Activated T-helper 17 cell treated with anti-CD3 and anti-CD28 coated beads, Interleukin-2, amount 50 U/mL, for 72 hours (primary cell): ENCODE measurements at places on chromosomes 3 and 15. TPM values are rescaled to one million over a fixed set of nuclear protein-coding genes. Genes with fewer than 3 reads are reported as not detected.
A peak's percentile ranks its signal among the peaks of the same experiment; 100 is the strongest.

- no peak for ATAC-seq
Measured at GRCh38 chr3:124383846-124384466, 346.3 kb upstream of the UMPS start.

- ATAC-seq, result peak; percentile 79
Measured at GRCh38 chr15:62164396-62165103, 535 bp downstream of the C2CD4B start.

DNA sequence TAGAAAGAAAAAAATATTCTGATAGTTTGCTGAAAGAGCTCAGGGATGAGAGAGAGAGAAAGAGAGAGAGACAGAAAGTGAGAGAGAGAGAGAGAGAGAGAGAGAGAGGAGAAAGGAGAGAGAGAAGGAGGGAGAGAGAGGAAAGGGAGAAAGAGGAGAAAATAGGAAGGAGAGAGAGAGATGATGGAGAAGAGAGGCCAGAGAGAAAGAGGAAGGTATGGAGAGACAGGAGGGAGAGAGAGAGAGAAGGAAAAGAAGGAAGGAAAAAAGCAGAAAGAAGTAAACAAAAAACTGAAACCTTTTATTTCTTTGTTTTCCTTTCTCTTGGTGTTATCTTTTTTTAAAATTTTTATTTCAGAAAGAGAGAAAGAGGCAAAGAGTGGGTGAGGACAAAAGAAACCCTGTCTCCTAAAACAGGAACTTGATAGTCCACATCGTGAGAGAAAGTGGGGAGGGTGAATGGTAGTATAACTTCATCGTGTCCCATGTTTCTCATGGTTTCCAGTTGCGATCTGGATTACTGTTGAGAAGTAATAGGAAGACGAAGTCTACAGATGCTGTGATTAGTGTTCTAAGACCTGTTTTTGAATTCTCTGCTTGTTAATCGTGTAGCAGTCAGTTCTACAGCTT lies 279.7 kb downstream of the LPP start:
- no peak for ATAC-seq

DNA sequence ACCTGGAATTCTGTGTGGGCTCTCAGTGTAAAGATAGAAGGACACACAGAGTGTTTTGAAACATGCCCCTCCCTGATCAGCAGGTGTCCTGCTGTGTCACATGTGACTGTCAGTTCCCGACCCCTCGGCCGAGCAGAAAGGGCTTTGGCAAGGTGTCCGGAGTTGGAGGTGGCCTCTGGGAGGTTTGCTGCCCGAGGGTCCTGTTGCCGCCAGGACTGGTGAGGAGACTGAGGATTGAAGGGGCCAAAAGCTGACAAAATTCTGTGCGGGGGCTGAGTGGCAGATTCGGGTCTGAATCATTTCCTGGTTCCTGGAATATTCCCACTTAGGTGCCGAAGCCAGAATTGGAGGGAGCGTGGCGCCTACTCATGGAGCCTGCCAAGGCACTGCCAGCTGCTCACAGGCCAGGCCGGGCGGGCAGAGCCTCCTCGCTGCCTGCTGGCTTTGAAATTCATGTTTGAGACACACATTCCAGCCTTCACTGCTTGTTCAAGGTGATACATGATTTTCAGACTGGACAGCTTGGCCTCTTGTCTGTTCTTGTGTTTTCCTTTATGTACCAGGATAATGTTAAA lies 83.8 kb downstream of the APBA2 start:
- no peak for ATAC-seq

PLA2G4D gene
- 0.09 TPM for total RNA-seq

- ATAC-seq, result peak; percentile 19
Measured at GRCh38 chr3:98331329-98331728, 22.3 kb upstream of the OR5K4 start.

DNA sequence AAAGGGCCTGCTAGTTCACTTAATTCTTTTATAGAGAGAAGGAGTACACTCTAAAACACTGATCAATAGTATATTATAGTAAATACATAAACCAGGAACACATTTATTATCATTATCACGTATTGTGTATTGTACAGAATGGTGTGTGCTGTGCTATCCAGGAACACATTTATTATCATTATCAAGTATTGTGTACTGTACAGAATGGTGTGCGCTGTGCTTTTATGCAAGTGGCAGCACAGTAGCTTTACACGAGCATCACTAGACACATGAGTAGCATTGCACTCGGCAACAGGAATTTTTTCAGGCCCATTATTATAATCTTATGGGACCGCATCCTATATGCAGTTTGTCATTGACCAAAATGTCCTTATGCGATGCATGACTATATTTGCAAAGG lies 20.9 kb upstream of the MUC20 start:
- no peak for ATAC-seq

GRCh38 chr15:71170163-71170562 lies 54.9 kb downstream of the THSD4 start:
- no peak for ATAC-seq

HMCES gene
- 52.5 TPM for total RNA-seq

RASL12 gene
- total RNA-seq, result not detected

GRCh38 chr15:53693729-53694475 lies 65.6 kb downstream of the WDR72 start:
- no peak for ATAC-seq

DNA sequence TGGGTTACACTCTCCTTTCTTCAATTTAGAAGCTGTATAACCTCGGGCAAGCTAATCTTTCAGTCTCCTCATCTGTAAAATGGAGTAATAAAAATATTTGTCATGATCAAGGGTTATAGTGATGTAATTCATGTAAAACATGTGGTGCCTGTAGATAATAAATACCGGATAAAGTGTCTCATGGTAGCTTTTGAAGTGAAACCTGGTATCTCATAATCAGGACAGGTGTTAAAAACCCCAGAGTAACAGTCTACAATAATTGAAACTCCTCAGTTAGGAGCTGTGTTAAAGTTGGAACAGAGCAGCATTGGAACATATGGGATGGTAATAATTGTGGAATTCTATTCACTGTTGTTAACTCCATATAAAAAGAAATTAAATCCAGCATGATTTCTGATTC lies 884 bp upstream of the KNL1 start:
- no peak for ATAC-seq

DPH6 gene
- total RNA-seq, result 3.9 TPM

DNA sequence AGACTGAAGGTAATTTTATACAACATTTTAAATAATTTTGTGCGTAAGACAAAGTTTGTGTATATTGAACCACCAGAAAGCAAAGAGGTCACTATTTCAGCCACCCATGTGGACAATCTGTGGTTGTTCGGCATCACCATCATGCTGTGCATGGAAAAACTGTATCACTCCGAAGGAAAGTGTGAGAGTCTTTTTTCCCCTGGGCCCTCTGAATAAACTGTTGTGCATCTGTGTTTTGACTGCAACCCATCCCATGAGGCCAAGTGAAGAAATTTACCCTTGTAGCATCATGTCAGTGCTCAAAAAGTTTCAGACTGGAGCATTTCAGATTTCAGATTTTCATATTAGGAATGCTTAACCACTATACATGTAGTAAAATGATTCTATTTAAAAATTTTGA lies 85.3 kb downstream of the IMPG2 start:
- ATAC-seq, result no peak

PARL gene
- 97.6 TPM for total RNA-seq

GRCh38 chr15:100186366-100186765 lies 155.4 kb downstream of the ADAMTS17 start:
- ATAC-seq, result no peak

GRCh38 chr15:42129364-42129763 lies 27.1 kb downstream of the PLA2G4F start:
- no peak for ATAC-seq

DNA sequence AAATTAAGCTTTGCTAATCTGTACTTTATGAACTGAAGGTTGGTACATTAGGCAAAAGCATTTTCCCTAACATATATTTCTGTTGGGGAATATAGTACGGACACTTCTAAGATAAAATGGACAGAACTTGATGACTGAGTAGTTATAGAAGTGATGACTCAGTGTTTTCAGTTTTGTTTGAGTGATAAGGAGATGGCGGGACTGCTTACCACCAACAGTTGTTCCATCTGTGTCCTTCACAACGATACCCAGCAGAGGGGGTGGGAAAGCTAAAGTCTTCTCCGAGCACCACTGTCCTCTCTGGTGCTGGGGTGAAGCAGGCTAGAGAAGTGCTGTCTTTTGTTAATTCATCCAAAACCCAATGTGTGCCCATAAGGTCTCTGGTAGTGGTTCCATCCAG lies 195.8 kb downstream of the CD47 start:
- ATAC-seq, result peak; percentile 69

DNA sequence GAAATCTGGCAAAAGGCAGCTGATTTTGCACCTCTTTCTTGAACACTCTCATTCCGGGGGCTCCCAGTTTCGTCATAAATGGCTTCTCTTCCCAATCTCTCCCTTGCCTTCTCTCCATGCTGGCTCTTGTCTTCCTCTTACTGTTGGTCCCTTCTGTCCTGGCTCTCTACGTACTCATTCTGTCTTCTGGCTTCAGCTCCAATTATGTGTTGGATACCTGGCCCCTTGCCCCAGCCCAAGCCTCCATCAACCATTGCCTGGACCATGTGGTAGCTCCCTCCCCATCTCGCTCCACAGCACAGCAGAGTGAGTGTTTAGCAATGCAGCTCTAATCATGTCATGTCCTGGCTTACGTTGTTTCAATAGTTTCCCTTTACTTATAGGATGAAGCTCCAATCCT lies 21.7 kb upstream of the KY start:
- no peak for ATAC-seq

GRCh38 chr3:15042936-15043335 lies 22.2 kb downstream of the MRPS25 start:
- ATAC-seq, result no peak

- ATAC-seq, result no peak
Measured at GRCh38 chr3:113831103-113831355, 7.6 kb upstream of the GRAMD1C start.

DNA sequence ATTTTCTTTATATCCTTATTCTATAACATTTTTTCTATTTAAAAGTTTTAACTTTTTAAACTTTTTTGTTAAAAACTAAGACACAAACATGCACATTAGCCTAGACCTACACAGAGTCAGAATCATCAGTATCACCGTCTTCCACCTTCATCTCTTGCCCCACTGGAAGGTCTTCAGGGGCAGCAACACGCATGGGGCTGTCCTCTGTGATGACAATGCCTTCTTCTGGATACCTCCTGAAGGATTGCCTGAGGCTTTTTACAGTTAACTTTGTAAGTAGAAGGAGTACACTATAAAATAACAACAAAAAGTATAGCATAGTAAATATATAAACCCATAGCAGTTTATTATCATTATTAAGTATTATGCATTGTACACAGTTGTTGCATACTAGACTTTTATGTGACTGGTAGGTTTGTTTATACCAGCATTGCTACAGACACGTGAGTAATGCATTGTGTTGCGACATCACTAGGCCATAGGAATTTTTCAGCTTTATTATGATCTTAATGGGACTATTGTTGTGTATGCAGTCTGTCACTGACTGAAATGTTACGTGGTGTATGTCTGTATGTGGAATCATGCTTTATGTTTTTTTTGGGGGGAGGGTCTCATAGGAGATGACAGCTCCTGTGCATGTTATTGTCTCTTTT lies 18.2 kb downstream of the ATP1B3 start:
- ATAC-seq, result no peak

DNA sequence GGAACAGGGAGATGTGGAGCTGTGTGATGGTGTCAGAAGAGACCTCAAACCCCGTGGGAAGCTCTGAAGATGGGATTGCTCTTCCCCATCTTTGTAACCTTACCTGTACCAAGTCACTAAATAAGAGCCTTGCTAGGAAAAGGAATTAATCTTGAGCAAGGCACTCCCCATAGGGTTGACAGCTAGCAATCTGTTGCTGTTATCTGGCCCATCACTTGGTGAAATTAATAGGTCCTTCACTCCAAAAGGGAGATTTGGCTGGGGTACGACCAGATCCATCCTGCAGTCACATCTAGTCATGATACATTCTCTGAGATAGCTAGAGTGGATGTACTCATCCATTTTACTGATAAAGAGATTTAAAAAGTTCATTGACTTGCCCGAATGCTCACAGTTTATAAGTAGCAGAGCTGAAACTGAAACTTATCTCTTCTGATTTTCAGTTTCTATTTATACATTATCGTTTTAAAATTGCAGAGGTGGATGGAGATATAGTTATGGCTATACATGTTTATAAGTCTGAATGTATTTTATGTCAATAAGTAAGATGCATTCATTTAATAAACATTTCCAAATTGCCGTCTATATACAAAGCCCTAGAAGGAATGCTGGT lies 299.1 kb upstream of the MCTP2 start:
- peak; percentile 42 for ATAC-seq

DNA sequence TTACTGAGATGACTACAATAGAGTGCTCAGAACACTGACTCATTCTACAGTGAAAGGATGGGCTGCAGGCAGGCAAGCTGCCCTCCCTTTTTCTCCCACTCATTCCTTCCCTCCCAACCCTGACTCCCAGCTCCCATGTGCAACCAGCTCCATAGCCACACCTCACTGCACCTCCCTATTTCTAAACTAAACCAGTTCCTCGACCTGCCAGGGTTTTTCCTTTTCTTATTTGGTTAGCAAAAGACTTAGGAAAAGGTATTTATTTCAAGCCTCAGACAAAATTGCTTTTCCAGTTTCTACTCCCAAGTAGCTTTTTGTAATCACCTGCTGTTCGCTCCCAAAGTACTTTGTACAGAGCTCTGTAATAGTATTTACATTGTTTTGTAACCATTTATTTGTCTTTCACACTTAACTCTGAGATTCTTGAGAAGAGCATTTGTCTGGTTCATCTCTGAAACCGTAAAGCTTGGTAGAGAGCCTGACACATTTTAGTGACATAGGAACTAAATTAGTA lies 2.2 kb downstream of the AADAC start:
- no peak for ATAC-seq

LRTM1 gene
- not detected for total RNA-seq

- ATAC-seq, result no peak
Measured at GRCh38 chr3:55725681-55726500, 238.8 kb upstream of the WNT5A start.

GRCh38 chr3:63864008-63864964 lies 619 bp downstream of the ATXN7 start:
- peak; percentile 44 for ATAC-seq

COL8A1 gene
- total RNA-seq, result 0.09 TPM

PEX5L gene
- 0.08 TPM for total RNA-seq

DNA sequence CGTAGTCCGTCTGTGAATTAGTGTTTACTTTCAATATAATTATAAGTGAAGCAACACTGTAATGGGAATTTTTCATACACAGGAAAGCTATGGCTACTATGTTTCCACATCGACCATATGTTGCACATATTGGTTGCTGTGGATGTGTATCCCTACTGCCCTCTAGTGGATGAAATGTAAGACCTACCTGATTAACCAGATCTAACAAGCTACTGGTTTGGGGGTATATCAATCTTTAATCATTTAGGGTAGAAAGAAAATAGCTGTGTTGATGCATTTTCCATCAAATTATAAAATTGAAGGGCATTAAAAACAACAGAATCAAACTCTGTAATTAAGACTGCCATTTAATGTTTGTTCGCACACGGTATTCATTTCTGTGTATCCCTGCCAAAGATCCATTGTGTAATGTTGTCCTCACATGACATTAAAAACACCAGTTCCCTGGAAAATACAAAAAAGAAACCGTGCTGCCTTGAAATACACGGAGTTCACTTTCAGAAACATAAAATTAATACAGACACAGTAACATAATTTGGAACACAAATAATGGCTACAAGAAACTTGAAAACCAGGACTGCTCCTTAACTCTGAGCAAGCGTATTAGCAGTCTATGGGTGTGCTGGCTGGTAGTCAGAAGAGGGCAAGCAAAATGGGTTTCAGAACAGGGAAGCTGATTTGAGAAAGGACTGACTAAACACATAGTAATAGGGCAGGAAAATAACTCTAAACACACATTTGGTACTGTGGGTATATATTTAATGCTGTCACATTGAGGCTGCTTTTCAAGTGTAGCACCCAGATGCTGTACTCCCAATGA lies 125.1 kb downstream of the TIGIT start:
- ATAC-seq, result peak; percentile 68
